ENCODE measurements at places on chromosomes 2 and 18.

DNA sequence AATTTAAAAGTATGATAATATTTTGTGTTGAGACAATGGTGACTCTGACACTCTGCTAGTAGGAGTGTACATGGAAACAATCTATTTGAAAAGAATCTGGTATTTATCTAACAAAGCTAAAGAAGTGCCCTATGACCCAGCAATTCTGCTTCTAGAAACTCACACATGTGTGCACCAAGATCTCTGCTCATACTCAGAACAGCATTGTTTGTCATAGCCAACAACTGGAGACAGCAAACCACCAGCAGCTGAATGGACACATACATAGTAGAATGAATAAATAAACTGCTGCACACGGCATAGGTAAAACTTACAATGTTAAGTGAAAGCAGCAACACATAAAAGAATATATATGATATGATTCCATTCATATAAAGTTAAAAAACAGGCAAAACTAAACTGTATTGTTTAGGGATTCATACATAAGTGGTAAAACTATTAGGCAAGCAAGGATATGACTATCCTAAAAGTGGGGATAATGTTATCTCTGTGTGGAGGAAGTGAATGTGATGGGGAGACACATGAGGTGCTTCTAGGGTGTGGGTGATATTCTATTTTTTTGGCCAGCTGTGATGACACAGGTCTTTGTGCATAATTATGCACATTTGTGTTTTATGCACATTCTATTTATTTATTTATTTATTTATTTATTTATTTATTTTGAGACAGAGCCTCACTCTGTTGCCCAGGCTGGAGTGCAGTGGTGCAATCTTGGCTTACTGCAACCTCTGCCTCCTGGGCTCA lies 71.1 kb downstream of the RFTN2 start:
- DNase-seq = no peak

DNA sequence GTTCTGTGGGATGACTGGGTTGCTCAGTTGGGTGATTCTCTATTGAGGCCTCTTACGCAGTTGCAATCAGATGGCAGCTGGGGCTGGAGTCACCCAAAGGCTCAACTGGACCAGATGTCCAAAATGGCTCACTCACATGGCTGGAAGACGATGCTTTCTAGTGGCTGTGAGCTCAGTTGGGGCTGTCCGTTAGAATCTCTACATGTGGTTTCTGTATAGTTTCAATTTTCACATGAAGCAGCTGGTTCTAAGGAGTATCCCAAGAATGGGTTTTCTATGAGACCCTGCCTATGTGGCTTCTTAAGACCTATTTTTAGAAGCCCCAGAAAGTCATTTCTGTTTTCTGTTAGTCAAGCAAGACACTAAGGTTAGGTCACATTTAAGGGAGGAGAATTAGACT lies 4.4 kb downstream of the XRCC5 start:
- no peak for DNase-seq

DNA sequence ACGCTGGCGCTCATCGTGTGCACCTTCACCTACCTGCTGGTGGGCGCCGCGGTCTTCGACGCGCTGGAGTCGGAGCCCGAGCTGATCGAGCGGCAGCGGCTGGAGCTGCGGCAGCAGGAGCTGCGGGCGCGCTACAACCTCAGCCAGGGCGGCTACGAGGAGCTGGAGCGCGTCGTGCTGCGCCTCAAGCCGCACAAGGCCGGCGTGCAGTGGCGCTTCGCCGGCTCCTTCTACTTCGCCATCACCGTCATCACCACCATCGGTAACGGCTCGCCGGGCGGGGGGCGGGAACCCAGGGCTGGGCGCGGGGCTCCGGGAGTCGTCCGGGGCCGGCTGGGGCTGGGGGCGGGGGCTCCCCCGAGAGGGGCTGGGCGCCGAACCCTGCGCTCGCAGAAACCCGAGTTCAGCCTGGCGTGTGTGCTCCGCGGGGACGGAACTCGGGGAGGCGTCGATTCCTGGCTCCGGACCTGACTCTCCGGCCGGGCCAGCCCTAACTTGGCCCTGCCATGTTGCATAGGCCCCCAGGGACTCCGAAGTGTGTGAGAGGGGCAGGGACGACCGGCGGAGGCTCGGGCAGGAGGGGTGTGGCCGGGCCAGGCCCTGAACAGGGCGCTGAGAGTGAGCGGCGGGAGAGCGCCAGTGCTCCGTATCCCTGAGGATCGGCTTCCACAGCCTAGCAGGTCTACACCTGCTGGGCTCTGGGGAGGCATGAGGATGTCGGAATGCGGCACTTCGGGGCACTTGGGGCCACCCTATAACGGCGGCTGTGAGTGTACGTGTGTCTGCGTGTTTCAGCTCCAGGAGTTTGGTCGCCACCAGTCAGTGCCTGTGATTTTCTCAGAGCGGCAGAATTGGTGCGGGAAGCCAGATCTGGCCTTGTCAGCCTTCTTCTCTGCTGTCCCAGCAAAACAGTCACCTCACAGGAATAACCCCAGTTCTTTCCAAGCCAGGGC lies 651 bp downstream of the KCNK3 start:
- DNase-seq = no peak

- DNase-seq = no peak
These were observed 78.2 kb downstream of the GBX2 start for GRCh38 chr2:236090027-236090382.

- no peak for DNase-seq
These were observed 56.6 kb upstream of the AGPS start for GRCh38 chr2:177335917-177336450.

DNA sequence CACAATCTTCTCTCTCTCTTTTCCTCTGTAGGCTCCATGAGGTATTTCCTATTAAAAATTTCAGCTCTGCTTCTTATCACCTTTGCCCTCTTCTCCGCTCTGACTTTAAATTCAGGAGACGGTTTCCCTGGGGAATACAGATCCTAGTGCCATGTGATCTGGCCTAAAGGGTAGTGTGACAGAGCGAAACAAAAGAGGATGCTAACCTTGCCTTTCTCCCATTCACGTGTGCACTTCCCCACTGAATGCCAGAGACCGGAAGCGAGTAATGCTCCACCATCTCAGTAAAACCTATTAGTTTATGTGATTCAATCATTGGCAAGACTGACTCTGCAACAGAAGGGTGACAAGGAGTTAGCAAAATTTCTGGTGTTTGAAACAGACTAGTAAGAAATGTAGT lies 358.3 kb downstream of the ZNF521 start:
- no peak for DNase-seq

GRCh38 chr2:1373830-1374229 lies 39.4 kb upstream of the TPO start:
- no peak for DNase-seq

GRCh38 chr2:184203661-184204060 lies 394.7 kb upstream of the ZNF804A start:
- DNase-seq = no peak

- no peak for DNase-seq
These were observed 586.4 kb upstream of the CNTNAP5 start for GRCh38 chr2:123438675-123439074.

- DNase-seq = no peak
These were observed 18.3 kb downstream of the TRIB2 start for GRCh38 chr2:12734914-12735654.

DNA sequence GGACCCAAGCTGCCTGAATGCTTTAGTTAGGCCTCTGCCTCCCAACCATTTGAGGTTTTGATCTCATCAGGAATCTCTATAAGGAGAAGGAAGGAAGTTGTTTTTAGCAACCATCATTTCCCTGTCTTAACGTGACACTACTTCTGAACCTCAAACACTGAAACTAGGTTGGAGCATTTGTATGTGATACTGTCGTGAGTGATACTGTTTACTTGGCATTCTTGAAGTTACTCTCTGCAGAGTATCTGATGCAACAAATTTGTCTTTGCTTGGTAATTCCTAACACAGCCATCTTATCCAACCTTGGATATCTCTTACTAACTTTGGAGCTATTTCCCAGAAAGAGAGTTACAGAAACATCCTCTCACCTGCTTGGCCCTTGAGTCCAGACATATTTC lies 22.1 kb downstream of the TTLL4 start:
- DNase-seq = no peak

- DNase-seq = no peak
These were observed 29.4 kb upstream of the WDR75 start for GRCh38 chr2:189411860-189412259.

- no peak for DNase-seq
These were observed 812 bp downstream of the SOWAHC start for GRCh38 chr2:109614715-109615636.
